Foreskin fibroblast (primary cell): ENCODE measurements at places on chromosomes 4 and X.

- no peak for DNase-seq
These were observed 79.8 kb downstream of the NAT8L start for GRCh38 chr4:2138846-2139500.

- no peak for DNase-seq
These were observed 28.8 kb upstream of the EGFL6 start for GRCh38 chrX:13540602-13541001.

DNA sequence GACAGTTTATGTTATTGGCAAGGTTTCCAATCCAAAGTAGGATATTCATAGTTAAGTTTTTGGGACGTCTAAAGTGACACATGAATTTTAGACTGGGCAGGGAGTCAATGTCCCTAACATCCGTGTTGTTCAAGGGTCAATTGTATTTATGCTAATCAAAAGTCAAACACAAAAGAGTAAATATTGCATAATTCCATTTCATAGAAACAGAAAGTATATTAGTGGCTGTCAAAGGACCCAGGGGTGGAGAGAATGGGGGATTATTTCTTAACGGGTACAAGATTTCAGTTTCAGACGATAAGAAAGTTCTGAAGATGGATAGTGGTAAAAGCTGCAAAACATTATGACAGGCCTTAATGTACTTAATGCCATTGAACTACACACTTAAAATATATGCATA, 971.8 kb upstream of the AGA start:
- DNase-seq: no peak

DNA sequence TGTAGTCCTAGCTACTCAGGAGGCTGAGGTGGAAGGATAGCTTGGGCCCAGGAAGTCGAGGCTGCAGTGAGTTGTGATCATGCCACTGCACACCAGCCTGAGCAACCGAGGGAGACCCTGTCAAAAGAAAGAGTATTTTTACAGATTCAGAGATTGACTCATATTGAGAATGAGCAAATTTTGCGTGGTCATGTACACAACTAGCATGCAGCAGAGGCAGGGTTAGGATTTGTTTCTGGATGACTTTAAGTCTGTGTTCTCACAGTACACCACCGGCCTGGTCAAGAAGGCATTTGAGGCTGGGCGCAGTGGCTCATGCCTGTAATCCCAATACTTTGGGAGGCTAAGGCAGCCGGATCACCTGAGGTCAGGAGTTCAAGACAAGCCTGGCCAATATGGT, 44.8 kb upstream of the CBR4 start:
- no peak for DNase-seq

DNA sequence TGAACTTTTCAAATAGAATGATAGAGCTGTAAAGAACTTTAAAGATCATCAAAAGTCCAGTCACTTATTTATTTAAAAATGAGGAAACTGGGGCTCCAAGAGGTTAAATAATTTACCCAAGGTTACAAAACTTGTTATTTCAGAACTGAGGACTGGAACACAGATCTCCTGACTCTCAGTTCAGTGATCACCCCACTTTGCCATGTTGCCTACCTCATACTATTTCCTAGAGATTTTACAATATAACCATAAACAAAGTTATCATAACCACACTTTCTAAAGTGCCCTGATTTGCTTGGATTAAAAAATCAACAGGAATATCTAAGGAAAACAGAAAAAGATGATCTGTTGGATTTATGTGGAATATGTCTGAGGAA, 7.4 kb upstream of the ACSL4 start:
- no peak for DNase-seq

DNA sequence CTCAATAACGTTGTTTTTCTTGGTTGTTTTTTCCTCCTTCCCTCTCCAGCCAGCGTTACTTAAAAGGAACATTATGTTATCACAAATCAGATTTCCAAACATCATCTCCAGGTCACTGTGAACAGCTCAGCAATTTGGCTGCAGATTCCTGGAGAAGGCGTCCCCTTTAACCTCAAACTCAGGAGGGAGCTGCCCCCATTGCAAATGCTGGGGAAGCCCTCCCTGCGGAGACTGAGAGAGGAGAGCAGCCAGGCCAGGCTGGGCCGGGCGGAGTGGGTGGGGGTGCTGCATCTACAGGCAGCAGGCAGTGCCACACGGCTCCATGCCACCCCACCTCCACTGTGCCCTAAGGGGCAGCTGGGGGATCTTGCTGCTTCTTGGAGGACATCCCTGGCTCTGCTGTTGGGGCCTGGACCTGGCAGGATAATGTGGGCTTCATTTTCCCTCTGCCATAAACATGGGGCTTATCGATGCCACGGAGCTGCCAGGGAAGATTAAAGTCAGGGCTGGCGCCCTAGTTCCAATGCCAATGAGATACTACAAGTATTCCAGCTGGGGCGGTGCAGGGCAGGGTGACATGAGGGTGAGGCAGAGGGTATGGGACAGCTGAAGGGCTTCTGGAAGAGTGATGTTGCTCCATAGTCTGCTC, 148.8 kb downstream of the PJA1 start:
- no peak for DNase-seq

DNA sequence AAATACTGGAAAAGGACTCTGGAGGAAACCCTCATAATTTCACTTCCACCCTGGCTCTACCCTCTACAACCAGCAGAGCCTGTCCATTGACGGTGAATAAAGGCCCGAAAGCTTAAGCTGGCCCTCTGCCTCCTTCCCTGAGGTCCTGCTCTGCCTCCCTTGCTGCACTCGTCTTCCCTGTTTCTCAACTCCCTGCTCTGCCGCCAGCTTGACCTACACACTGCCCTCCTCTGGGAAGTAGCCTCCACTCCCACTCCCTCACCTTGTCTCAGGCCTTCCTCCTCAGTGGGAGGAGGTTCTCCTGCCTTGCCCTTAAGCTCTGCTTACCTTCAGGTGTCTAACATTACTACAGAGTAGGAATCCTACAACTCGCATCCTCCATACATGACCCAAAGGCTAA, 608.6 kb upstream of the NR3C2 start:
- DNase-seq: no peak

GRCh38 chrX:2781226-2781571, 29.4 kb downstream of the XG start:
- DNase-seq: no peak

DNA sequence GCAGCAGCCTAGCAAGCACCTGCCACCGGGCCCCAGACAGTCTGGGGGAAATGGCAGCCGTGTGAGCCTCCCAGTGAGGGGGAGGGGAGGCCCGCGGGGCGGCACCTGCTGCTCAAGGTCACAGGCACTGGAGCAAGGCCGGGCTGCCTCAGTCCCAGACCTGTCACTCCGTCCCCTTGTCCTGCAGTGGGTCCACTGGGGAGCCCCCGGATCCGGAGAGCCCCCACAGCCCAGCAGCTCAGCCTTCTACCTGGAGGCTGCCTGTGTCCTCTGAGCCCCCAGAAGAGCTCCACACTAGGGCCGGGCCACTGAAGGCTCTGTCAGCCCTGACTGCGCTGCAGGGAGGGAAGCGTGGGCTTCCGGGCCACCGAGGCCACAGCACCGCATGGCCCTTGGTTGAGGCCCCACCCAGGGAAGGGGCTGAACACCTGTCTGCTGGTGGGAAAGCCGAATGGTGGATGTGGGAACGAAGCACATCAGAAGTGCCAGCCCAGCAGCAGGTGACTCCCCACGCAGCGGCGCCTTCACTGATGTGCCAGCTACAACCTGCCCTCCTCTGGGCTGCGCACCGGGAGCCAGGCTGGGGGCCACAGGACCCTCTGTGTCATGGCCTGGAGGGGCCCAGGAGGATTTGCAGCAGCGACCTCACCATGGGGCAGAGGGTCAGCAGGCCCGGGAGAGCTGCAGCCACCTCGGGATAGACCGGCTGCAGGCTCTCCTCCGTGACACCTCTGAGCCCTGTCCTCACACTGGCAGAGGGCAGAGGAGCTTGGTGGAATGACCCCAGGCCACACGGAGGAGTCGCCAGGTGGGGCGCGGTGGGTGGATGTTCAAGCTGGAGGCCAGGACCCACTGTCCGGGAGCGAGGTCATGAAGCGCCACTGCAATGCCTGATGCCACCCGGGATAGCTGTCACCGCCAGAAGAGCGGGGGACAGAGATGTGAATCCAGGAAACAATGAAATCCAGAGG, 35.0 kb upstream of the MXD4 start:
- no peak for DNase-seq

GRCh38 chrX:32597777-32598176, 613.6 kb downstream of the DMD start:
- DNase-seq: no peak

DNA sequence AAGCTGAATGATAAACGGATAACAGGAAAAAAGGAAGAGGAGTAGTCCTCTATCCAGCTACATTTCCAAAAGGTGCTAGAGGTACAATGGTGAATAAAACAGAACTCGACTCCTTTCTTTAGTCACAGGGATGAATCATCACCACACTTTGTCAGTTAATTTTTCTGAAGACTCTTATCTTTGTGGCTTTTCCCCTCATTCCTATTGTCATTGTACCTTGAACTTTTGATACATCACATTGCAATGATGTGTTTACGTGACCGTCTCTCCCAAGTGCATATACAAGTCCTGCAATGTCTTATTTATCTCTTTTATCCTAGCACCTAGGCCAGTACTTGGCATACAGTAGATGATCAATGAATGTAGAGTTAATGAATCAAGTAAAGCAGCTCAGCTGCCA, 134.7 kb downstream of the LHFPL1 start:
- DNase-seq: no peak

DNA sequence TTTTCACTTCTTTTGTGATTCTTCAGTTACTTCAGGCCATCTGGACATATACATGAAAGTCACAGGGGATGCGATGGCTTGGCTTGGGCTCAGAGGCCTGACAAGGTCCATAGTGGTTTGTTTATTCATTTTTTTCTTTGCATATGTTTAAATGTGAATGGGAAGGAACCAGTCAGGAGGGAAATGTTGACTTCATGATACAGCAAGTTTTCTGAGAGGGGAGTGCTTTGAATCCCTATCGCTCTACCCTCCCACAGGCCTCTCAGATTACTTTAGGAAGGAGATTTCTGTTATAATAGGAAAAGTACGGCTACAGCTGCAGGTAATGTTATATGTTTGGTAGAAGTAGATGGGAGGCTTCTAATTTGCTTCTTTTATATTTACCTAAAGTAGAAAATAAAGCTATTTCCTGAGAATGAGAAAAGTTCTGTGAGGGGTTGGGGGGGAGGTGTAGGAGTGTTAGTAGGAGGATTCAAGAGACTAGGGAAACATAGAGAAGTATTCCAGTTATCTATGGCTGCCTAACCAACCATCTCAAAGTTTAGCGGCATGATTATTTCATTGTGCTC, 322.9 kb downstream of the RAPGEF2 start:
- DNase-seq: no peak

DNA sequence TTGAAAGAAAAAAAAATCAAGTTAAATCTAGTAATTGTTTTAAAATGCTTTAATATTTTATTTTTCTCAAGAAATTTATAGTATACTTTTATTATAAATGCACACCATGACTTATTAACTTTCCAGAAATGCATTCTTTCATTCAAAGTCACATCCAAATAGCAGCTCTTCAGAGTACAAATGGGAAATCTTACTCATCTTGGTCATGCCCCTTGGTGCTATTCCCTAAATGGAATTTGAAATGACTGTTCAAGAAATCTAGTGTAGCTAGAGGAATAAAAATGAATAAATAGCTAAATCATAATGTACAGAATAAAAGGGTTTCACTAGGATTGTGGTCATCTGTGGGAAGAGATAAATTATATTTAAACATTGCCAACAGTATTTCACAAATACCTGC, 1139.7 kb downstream of the PCDH18 start:
- no peak for DNase-seq

DNA sequence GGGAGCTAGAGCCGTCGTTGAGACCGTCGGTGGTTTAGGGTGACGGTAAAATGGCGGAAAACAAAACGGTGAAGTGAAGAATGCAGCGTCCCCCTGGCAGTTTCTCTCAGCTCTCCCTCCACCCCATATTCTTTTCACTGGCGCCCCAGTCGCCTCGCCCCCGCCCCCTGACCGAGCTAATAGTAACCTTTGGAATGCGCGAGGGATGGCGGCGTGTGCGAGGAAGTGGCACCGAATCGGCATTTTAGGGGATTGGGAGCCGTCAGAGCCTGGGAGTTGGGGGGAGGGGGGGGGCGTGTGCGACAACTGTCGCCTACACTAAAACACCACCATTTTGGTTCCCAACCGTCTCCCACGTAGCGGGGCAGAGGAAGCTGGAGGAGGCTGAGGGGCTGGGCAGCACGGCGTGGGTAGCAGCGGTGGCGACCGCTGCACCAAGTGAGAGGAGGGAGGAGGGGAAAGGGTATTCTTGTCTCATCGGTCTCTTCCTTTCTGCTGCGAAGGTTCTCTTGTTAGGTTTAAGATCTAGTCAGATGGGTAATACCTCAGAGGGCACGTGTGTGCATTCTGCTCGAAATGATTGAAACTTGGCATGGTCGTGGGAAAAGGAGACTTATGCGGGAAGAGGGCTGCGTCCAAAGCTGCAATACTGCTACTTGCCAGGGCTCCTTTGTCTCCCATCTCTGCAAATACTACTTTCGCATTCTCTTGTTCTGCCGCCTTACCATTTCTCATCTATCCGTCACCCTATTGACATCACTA, 840 bp downstream of the ZNF711 start:
- peak; percentile 5 for DNase-seq

- DNase-seq: no peak
These were observed 20.2 kb upstream of the LRBA start for GRCh38 chr4:151035328-151035727.

DNA sequence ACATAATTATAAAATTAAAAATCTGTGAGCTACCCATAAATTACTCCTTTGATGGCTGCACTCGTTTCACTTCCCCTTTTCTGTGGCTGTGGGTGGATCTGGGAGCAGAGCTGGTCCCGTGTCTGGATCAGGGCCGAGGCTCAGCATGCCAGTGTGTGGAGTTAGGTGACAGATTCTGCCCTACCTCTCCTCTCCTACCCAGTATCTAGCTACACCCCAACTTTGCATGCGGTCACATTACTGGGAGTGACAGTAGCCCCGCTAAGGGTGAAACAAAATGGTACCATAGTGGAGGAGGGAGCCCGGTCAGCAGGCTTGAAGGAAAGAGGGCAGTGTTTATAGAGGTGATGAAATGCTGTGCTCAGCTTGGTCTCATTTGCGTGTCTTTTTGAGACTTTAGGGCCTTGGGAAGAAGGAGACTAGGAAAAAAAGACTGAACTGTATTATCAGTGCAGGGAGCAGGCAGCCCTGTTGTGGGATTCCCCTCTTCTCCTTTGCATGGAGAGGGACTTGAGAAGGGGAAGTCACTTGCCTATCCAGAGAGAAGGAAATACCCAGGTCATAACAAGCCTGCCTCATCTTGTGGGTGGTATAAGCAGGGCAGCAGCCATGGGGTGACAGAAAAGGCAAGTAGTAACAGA, 48.4 kb downstream of the ARHGAP10 start:
- DNase-seq: no peak

GRCh38 chr4:62399242-62399641, 1199.1 kb downstream of the ADGRL3 start:
- DNase-seq: no peak

GRCh38 chr4:41318839-41319530, 62.3 kb downstream of the UCHL1 start:
- peak; percentile 4 for DNase-seq
